Endodermal cell (in vitro differentiated cells): ENCODE measurements at places on chromosomes 16 and 17. TPM values are rescaled to one million over a fixed set of nuclear protein-coding genes. Genes with fewer than 3 reads are reported as not detected.

Gene HSF4
- 1.7 to 12.1 TPM (median 2.0 TPM) in 3 replicates for total RNA-seq

- peaks cover 27% of the 10 kb centered on the region for H3K27me3 ChIP-seq
- peak overlapping the region; percentile 56 for H3K4me3 ChIP-seq
- H3K36me3 ChIP-seq = no peaks in the 10 kb centered on the region
- peak; percentile 78 for DNase-seq
- H3K27ac ChIP-seq = no peak overlapping the region
- no peaks in the 10 kb centered on the region for H3K4me1 ChIP-seq
Observed at GRCh38 chr17:77280304-77281121, 139.7 kb downstream of the SEC14L1 start.

DNA sequence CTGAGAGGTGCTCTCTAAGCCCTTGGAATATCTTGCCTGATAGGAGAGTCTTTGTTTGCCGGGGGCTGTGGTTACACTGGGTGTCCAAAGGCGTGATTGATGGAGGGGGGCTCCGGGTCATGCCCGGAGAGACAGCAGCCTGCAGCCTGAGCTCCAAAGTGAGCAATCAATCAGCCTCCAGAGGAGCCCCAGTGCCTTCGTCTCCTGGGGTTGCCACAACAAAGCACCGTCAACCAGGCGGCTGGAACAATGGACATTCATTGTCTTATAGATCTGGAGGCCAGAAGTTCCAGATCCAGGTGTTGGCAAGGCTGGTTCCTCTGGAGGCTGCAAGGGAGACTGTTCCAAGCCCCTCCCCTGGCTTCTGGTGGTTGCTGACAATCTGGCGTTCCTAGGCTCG is 24.0 kb upstream of the GINS2 start:
- DNase-seq = no peak
- H3K4me1 ChIP-seq = peaks cover 2% of the 10 kb centered on the region
- H3K27me3 ChIP-seq = peaks cover 21% of the 10 kb centered on the region
- no peak overlapping the region for H3K4me3 ChIP-seq

GRCh38 chr16:74868501-74868900 is 93.9 kb upstream of the FA2H start:
- DNase-seq = no peak
- peaks cover 12% of the 10 kb centered on the region for H3K36me3 ChIP-seq
- no peak overlapping the region for H3K27ac ChIP-seq
- H3K27me3 ChIP-seq = no peaks in the 10 kb centered on the region

DNA sequence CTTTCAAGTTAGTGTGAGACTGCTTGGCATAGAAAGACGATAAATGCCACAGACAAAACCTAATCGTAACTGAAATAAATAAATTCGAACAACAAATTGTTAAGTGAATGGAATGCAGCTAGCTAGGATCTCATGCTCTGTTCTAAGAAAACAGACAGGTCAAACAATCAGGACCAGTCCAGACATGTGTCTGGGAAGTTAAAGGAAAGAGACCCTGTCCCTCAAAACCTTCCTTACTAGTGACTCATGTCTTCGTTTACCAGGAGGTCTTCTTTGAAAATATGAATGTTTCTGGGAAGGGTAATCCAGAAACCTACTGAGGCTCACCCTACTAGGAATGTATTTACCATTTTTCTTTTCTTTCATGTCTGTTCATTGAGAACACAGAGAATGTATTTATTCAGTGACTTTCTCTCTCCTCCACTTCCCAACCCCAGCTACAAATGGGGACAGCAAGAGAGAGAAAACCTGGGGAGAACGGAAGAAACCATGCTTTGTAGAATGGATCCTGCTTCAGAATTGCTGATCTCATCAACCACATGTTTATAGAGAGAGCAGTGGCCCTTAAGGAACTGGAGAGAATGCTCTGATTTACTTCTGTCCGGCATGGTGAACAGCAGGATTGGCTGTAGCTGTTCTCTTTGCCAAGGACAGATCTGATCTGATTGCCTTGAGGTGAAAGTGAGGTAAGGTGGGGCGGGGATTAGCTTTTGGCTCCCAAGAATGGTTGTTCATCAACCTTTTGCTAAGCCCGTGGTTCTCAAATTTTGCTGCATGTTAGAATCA is 39.4 kb upstream of the DHX8 start:
- no peak for DNase-seq
- peak overlapping the region; percentile 35 for H3K4me3 ChIP-seq
- no peaks in the 10 kb centered on the region for H3K36me3 ChIP-seq
- H3K27ac ChIP-seq = peak overlapping the region; percentile 62

Gene C1QTNF8
- total RNA-seq = 0.15 TPM in 1 of 2 replicates, not detected in the other

- H3K4me3 ChIP-seq = no peak overlapping the region
- peaks cover 4% of the 10 kb centered on the region for H3K36me3 ChIP-seq
- H3K4me1 ChIP-seq = no peaks in the 10 kb centered on the region
- H3K27ac ChIP-seq = no peak overlapping the region
Observed at GRCh38 chr17:79073706-79074088, 927 bp upstream of the ENGASE start.

- peak overlapping the region; percentile 64 for H3K27ac ChIP-seq
- no peak for DNase-seq
- peaks cover 7% of the 10 kb centered on the region for H3K27me3 ChIP-seq
- H3K36me3 ChIP-seq = no peaks in the 10 kb centered on the region
- H3K4me3 ChIP-seq = no peak overlapping the region
- H3K4me1 ChIP-seq = no peaks in the 10 kb centered on the region
Observed at GRCh38 chr16:85947230-85948137, 48.5 kb downstream of the IRF8 start.

DNA sequence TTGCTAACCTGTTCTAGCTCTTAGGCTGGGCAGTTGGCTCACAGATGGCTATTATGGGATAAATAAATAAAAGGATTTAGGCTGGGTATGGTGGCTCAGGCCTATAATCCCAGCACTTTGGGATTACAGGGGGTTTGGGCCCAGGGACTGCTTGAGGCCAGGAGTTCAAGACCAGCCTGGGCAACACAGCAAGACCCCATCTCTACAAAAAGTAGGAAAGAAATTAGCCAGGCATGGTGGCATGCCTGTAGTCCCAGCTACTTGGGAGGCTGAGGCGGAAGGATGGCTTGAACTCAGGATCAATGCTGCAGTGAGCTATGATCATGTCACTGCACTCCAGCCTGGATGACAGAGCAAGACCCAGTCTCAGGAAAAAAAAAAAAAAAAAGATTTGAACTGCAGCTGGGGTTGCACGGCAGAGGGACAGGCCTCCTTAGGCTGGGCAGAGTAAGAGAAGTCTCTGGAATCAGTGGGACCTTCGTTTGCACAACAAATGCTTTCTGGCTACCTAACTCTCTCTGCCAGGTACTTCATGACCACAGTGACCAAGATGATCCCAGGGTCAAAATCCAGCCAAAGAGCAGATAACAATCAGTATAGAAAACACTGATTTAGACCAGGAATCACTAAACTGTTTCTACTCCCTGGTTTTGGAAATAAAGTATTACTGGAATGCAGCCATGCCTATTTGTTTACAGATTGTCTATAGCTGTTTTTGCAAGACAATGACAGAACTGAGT is 6.8 kb downstream of the RUSF1 start:
- no peaks in the 10 kb centered on the region for H3K27me3 ChIP-seq
- DNase-seq = no peak
- H3K27ac ChIP-seq = no peak overlapping the region
- peaks cover 23% of the 10 kb centered on the region for H3K36me3 ChIP-seq
- H3K4me1 ChIP-seq = no peaks in the 10 kb centered on the region

GRCh38 chr17:1580979-1581676 is 18.5 kb upstream of the PITPNA start:
- no peaks in the 10 kb centered on the region for H3K4me1 ChIP-seq
- H3K36me3 ChIP-seq = no peaks in the 10 kb centered on the region
- H3K27ac ChIP-seq = no peak overlapping the region
- peaks cover 34% of the 10 kb centered on the region for H3K27me3 ChIP-seq
- DNase-seq = no peak

Gene FAM83G
- total RNA-seq = 24.2 and 24.4 TPM in 2 replicates

- peaks cover 2% of the 10 kb centered on the region for H3K4me1 ChIP-seq
- H3K27me3 ChIP-seq = peaks cover 17% of the 10 kb centered on the region
- no peak overlapping the region for H3K27ac ChIP-seq
- DNase-seq = peak; percentile 47
- H3K36me3 ChIP-seq = no peaks in the 10 kb centered on the region
Observed at GRCh38 chr16:30184096-30184890, 891 bp downstream of the CORO1A start.
